ENCODE measurements at places on chromosomes 11 and 22.
A peak's percentile ranks its signal among the peaks of the same experiment; 100 is the strongest.

DNA sequence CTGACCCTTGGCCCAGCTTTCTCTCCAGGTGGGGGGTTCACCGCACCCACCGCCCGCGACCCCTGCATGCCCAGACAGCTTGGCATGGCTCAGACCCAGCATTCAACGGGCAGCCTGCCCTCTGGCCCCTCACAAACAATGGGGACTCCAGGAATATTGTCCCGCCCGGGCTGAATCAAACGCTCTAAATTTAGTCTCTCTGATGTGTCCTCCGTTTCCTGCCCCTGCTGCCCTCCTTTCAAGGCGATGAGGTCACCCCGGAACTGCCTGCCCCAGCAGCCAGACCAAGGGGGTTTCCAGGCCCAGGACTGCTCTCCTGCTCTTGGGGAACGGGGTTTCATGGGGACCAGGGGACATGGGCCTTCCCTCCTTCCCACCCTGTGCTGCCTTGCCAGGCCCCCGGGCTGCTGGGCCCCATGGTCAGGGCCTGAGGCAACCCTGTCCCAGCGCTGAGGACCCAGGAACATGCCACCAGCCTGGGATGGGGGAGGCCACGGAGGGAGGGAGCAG, 10.1 kb upstream of the PDGFB start:
- no peak for DNase-seq

- DNase-seq = no peak
Observed at GRCh38 chr11:43992834-43993637, 50.6 kb downstream of the C11orf96 start.

- no peak for DNase-seq
Observed at GRCh38 chr11:114163830-114164401, 104.4 kb downstream of the ZBTB16 start.

DNA sequence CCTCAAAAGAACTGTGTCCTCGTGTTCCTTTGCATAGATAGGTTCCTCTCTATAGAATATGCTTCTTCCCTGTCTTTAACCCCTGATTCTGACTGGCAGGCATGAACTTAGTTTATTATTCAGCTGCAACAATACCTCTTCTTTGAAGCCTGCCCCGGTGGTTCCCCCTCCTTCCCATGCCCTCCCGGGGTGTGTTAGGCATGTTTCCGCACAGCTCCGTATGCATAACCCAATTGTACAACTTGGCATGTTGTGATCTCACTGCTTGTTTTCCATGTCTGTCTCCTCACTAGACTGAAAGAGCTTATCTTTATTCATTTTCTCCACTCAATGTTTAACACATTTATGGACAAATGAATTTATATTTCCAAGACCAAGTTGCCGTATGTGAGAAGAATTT, 72.6 kb downstream of the DEPDC5 start:
- DNase-seq = no peak

GRCh38 chr11:95522874-95523273, 266.7 kb downstream of the FAM76B start:
- no peak for DNase-seq

DNA sequence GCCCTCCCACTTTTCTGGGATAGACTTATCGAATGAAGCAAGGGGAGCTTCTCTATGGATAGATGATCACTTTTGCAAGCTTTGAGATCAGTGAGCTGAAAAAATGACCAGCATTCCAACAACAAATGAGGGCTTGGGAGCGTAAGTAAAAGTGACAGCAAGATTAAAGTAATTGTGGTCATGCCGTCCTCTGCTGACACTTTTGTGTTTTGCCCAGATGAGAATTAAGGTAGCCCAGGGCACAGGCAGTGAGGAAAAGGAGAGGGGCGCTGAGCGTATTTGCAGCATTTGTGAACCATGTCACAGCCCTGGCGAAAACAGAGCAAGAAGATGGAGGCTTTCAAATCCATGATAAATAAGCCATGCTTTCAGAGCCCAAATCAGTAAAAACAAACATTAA, 24.6 kb upstream of the TMA7B start:
- DNase-seq = no peak

DNA sequence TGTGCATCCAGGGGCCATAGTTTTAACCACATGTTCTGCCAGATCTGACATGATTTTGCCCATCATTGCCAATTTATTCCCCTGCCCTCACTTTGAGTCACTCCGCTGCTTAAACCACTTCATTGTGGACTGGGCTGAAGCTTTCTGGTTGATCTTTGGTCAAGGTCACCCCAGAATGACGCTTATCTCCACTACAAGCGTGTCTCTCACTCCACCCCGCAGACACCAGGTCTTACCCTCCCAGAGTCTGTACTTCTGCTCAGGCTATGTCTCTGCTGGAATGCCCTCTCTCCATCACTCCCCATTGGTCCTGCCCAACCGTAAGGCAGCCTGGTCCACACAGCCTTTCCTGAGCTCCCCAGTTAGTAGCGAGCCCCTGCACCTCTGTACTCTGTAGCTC, 170.5 kb upstream of the SYT13 start:
- no peak for DNase-seq

GRCh38 chr11:125225401-125225800, 60.9 kb downstream of the PKNOX2 start:
- DNase-seq = no peak

GRCh38 chr11:128502726-128503125, 84.6 kb downstream of the ETS1 start:
- DNase-seq = no peak

- no peak for DNase-seq
Observed at GRCh38 chr11:37657645-37658044, 1059.6 kb upstream of the RAG2 start.

GRCh38 chr22:28822930-28823551, 22.7 kb upstream of the XBP1 start:
- no peak for DNase-seq

- DNase-seq = no peak
Observed at GRCh38 chr11:33321422-33321821, 64.2 kb downstream of the HIPK3 start.

DNA sequence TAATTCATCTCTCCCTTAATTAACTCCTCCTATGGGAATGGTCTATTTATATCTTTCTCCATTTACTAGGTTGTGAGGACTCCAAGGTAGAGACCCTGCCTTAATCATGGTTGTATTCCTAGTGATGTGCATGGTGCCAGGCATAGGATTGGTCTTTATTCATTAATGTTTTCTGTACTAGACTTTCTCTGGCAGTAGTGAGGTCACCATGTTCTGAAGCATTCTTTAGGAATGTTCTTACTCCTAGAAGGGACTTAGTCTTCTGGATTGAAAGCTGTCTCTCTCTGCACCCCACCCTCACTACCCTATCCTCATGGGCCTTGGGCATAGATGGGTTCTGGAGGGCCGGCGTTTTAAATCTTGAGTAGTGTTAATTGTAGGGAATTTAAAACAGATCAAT, 10.6 kb upstream of the INSC start:
- DNase-seq = no peak

DNA sequence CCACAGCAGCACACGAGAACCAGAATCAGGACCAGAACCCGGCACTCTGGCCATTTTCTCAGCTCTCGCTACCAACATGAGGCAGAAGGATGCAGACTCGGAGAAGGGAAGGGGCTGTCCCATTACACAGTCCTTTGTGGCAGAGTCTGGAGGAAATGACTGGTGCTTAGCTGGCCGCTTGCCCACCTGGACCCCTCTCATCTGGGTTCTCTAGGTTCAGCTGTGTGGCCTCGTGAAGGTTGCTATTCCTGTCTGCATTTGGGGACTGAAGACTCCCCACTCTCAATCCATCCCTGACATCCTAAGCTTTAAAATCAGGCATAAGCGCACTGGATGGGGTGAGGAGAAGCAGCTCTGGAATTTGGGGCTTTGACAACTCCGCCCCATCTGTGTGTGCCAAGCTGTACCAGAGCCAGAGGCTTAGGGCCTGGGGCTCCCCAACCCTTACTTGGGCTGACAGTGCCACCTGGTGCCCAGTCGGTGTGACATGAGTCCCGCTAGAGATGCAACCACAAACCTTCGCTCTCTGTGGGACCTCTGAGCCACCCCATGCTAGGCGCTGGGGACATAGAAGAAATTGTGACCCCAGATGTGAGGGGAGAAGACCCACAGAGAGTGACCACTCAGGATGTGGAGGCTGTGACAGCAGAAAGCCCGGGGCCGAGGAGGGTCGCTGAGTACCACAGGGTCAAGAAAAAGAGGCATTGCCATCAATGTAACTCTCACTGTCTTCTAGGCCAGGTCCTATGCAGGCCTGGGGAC, 35.8 kb upstream of the FCHSD2 start:
- DNase-seq = peak; percentile 53

DNA sequence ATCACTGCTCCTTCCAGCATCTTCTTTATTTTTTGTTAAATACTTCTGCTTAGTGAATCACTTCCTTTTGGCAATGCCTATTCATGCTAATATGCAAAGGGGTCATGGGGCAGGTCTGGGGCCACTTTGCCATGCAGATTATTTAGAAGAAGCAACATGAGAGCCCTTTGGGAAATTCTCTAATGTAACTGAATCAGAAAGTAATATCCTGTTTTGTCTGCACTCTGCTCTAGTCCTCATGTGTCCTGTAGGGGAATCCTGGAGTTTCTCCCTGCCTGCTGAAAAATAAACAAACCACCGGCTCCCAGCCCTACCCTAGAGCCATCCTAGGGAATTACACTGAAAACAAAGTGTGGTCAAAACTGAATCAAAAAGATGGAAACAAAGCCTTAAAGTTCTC, 176.5 kb upstream of the POU2AF2 start:
- no peak for DNase-seq

All from stimulated activated CD4-positive, alpha-beta T cell treated with anti-CD3 and anti-CD28 coated beads, TNF-alpha, amount 100 ng/mL, for 4 hours (primary cell).